ENCODE measurements at places on chromosomes 13 and 19.
A peak's percentile ranks its signal among the peaks of the same experiment; 100 is the strongest.

- no peak for DNase-seq
These were observed 5.6 kb downstream of the BICRA start for GRCh38 chr19:47614559-47614958.

DNA sequence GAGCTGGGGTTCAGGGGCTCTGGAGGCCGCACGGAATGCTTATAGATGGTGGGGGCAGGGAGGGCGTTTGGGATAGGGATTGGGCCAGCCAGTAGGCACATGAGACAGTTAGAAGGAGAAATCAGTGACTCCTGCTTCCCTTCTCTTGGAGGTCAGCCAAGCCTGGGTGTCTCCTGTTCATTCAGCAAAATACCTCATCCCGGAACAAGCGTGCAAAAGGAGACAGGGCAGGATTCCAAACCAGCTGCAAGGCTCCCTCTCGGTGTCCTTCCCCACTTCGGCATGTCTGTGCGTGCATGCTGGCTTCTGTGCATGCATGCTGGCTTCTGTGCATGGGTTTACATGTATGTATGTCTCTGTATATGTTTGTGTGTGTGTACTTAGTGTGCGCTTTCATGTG is 37.3 kb upstream of the PEPD start:
- no peak for DNase-seq

DNA sequence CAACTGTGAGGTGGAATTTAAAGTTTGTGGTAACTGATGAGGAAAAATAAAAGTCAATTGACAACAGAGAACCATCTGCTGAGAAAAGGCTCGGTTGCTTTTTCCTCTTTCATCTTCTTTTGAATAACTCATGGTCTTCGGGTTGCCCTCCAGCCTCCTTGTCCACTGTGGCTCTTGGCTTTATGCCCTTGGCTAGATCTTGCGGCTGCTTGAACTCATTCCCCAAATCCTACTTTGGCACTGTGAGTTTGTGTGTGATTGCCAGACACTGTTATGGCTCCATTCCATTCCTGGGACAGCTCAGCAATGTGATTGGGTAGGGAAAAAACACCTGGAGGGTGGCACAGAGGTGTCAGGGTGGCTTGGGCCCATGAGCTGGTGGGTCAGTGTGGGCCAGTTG is 387.4 kb downstream of the DLEU7 start:
- DNase-seq, result no peak

DNA sequence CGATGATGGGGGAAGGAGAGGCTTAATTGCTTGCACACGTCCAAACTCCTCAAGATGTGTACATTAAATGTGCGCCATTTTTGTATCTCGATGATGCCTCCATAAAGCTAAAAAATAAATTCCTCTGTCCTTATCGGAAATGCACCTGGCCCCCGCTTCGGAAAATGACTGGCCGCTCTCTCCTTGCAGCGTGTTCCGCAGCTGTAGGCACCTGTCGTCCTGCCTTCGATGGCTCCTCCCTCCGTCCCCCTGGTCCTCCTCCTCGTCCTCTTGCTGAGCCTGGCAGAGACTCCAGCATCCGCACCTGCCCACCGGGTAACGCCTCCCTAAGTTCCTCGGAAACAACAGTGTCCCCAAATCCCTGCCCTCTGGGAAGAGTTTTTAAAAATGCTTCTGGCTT is 1.1 kb downstream of the GALP start:
- no peak for DNase-seq

DNA sequence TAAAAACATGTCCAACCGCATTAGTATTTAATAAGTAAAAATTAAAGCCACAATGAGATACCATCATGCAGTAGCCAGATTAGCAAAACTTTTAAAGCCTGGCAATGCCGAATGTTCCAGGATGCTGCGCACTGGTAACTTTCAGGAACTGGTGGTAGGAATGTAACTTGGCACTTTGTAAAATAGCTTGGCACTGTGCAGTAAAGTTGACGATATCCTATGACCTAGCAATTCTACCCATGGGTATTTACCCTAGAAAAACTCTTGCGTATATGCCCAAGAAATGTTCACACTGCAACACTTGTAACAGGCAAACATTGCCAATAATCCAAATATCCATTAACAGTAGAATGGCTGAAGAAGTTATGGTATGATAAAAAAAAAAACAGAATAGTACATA is 97.7 kb downstream of the SPACA7 start:
- no peak for DNase-seq

DNA sequence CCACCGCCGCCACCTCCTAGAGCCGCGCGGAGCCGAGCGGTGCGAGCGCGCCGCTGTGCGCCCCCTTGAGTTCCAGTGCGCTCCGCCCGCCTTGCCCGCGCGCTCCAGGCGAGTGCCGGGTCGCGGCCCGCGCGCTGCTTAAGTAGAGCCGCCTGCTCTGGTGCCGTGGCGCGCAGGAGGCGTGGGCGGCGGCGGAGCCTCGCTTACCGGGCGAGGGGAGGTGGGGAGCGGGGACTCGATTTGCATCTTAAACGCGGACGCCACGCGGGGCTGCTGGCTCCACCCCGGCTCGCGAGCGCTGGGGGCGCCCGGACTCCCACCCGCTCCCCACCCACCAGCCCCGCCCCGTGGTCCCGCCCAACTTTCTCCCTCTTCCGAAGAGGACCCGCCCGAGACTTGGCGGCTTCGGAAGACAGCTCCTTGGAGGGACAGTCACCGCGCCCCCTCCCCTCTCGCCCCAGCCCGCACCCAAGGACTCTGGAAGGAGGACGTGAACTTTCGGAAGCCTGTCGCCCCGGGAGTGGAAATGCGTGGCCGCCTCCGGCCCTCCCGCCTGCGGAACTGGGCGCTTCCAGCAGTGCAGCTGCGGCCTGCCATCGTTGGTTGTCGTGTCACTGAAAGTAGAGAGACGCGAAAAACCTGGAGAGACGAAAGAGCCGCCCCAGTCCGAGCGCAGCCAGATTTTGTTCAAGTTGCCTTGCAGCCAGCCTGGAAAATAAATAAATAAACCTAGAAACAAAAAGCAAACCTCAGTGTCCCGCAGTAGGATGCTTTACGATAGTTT is at the start of gene KCTD12:
Gene KCTD12 (minus strand): TSS at position 114 of the 784 bp plus-strand sequence. CDS start 257 bp downstream, outside the sequence.
- DNase-seq, result peak; percentile 48

DNA sequence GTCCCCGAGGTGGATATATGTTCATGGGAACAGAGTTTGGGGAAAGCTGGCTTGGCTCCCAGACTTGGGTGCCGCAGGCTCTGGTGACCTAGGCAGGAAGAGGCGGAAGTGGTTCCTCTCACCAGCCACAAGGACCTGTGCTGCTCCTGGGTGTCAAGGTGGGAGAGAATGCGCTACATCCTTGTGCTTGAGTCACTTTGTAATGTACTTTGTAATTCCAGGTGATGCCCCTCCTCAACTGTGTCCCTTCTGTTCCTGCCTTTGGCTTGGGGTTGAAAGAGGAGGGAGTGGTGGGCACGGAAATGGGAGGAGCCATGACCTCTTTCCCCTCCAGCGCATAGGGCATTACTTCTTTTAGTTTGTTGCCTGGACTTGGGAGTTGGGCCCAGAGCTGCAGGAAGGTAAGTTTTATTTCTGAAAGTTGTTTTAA is 10.9 kb downstream of the GARRE1 start:
- DNase-seq, result no peak

GRCh38 chr19:1855828-1856255 is 7.5 kb downstream of the KLF16 start:
- peak; percentile 51 for DNase-seq

DNA sequence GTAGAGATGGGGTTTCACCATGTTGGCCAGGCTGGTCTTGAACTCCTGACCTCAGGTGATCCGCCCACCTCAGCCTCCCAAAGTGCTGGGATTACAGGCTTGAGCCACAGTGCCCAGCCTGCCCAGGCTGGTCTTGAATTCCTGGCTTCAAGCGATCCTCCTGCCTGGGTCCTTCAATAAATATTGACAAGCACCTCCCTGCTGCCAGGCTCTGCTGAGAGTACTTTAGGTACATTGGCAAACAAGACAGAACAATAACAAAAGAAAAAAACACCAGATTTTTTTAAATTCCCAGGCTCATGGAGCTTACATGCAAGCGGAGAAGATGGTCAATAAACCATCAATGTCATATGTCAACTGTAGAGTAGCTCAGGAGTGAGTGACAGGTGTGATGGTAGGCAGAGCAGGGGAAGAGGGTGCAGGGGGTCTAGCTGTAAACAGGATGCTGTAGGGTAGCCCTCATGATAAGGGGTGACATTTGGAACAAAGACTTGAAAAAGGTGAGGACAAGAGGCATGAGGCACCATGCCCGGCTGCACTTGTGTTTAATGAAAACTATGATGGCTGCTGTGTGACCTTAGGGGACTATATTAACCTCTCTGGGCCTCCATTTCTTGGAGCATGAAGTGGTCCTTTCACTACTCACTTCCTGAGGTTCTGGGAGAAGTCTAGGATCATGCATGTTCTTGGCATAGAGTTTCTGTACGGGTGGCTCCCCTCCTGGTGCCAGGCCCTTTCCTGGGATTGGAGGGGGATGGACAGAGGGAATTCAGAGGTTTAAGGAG is 19.6 kb downstream of the SULT2B1 start:
- DNase-seq, result no peak

DNA sequence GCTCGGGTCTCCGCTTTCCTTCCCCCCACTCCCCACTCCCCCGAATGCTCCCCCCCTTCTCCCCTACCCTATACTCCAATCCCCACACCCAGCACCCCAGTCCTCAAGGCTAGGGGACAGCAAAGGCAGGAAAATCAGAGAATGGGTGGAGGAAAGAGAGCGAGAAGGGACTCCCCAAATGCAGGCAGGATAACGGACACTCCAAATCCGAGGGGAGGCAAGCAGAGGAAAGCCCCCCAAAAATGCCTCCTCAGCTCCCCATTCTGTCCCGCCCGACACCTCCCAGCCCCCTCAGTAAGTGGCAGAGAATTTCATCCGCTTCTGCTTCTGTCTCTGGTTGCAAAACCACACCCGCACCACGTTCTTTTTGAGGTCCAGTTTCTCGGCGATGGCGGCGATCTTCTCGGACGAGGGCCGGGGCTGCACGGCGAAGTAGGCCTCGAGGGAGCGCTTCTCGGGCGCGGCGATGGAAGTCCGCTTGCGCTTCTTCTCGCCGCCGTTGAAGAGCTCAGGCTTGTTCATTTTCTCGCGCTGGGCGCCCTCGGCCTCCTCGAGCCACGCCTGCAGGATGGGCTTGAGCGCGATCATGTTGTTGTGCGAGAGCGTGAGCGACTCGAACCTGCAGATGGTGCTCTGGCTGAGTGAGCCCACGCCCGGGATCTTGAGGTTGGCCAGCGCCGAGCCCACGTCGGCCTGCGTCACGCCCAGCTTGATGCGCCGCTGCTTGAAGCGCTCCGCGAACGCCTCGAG is 2.1 kb downstream of the POU4F1 start:
- DNase-seq, result no peak

DNA sequence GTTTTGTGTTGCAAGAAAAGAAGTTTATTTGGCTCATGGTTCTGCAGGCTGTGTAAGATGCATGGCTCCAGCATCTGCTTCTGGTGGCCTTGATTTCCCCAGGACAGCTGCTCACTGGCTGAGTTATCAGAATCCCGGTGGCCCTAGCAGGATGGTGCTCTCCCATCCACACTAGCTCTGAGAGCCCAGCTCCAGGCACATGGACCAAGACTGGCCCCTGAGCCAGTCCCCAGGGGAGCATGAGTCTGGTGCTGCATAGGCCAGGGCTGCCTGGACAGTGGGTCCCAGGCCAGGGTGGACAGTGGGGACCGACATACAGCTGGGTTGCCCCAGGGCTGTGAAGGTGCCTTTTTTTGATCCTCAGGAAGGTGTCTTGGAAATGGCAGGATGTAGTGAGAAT is 10.4 kb downstream of the ADGRE2 start:
- no peak for DNase-seq

DNA sequence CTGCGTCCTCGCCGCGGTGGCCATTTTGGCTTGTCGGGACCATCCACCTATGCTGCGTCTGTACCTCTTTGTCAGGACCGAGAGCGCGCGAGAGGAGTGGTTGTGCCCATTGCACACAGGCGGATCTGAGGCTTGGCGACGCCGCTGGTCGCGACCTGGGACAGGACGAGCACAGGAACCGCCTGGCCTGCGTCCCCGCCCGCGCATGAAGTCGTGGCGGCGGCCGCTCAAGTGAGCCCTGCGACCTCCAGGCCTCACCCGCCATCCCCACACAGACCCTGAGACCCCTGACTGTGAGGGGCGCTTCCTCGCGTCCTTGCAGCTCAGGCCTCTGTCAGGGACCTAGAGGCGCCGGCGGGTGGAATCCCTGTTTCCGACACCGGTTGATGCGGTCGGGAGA is 16.8 kb downstream of the ZNF586 start:
- DNase-seq, result no peak

GRCh38 chr19:40689339-40690049 is 957 bp downstream of the NUMBL start:
- DNase-seq, result peak; percentile 32

DNA sequence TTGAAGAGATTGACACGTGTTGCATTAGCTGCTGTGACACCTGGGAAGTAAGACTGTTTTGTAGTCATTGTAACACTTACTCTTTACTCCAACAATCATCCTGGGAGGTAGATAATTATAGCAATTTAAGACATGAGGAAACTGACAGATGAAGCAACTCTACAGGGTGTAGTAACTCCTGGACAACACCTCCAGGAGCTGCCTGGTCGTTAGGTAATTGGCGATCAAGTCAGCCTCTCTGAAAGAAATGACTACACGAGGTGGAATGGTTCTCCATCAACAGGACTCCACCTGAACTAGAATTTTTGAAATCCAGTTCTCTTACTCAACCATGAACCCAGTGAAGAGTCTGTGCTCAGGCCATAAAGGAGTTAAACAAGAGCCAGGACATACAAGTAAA is 43.0 kb upstream of the LRCH1 start:
- no peak for DNase-seq

GRCh38 chr13:96988441-96988840 is 5.8 kb downstream of the OXGR1 start:
- DNase-seq, result no peak

DNA sequence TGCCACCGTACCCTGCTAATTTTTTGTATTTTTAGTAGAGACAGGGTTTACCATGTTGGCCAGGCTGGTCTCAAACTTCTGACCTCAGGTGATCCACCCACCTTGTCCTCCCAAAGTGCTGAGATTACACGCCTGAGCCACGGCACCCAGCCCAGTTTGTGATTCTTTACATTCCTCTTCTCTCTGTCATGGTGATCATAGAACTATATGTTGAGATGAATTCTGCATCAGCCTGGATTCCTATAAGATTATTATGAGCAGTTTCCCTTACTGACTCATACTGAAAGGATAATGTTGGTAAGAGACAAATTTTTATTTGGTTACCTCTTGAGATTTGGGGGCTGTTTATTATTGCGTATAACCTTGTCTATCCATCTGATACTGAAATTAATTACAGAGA is 121.5 kb upstream of the CSNK1A1L start:
- no peak for DNase-seq

GRCh38 chr19:604355-604754 is 14.7 kb downstream of the HCN2 start:
- no peak for DNase-seq

Data from CD8-positive, alpha-beta memory T cell (primary cell).